ENCODE measurements at places on chromosomes 12 and 14.

- DNase-seq, result no peak
Measured at GRCh38 chr12:50536831-50537537, 32.2 kb downstream of the DIP2B start.

GRCh38 chr14:75459099-75459741 is 31.4 kb downstream of the JDP2 start:
- DNase-seq, result no peak

- no peak for DNase-seq
Measured at GRCh38 chr14:51865953-51866747, 5.7 kb downstream of the GNG2 start.

GRCh38 chr12:108854451-108855283 is 2.7 kb downstream of the SSH1 start:
- DNase-seq, result no peak

- peak; percentile 80 for DNase-seq
Measured at GRCh38 chr12:95204141-95204866, 13.0 kb downstream of the FGD6 start.

- peak; percentile 16 for DNase-seq
Measured at GRCh38 chr14:100610511-100611217, 23.4 kb upstream of the BEGAIN start.
